HTR-8/SVneo (cell line): ENCODE measurements at places on chromosomes 3 and 15.

DNA sequence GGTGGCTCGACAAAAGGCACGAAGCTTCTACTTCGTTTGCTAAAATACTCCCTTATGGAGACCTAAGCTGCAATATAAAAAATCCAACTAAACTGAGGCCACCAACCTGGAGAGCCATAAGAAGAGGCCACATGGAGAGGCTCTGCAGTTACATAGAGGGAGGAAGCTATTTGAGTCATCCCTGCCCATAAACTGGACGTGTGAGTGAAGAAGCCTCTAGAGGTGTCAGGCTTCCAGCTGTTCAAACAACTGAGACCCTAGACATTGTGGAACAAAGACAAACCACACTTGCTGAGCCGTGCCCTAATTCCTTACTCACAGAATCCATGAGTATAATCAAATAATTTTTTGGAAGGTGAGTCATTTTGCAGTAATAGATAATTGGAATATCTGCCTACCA is 50.2 kb upstream of the GMNC start:
- no peak for DNase-seq

DNA sequence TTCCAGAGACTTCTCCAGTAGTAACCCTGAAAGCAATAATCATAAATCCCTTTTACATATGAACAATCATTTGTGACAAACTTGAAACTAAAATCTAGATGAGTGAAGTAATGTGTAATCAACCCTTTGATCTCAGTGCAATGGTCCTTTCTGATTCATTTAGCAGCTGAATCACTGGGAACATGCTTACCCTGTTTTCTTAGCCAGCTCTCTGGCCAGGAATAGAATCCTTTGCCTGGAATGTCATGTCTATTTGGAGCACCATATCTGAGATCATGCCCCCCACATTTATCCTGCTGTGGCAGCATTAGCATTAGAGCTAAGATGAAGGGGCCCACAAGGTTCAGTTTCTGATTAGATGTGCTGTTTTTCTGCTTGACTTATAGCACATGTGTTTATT is 309.8 kb downstream of the OXSM start:
- DNase-seq: no peak

GRCh38 chr15:89672221-89673164 is 6.7 kb downstream of the PLIN1 start:
- no peak for DNase-seq

DNA sequence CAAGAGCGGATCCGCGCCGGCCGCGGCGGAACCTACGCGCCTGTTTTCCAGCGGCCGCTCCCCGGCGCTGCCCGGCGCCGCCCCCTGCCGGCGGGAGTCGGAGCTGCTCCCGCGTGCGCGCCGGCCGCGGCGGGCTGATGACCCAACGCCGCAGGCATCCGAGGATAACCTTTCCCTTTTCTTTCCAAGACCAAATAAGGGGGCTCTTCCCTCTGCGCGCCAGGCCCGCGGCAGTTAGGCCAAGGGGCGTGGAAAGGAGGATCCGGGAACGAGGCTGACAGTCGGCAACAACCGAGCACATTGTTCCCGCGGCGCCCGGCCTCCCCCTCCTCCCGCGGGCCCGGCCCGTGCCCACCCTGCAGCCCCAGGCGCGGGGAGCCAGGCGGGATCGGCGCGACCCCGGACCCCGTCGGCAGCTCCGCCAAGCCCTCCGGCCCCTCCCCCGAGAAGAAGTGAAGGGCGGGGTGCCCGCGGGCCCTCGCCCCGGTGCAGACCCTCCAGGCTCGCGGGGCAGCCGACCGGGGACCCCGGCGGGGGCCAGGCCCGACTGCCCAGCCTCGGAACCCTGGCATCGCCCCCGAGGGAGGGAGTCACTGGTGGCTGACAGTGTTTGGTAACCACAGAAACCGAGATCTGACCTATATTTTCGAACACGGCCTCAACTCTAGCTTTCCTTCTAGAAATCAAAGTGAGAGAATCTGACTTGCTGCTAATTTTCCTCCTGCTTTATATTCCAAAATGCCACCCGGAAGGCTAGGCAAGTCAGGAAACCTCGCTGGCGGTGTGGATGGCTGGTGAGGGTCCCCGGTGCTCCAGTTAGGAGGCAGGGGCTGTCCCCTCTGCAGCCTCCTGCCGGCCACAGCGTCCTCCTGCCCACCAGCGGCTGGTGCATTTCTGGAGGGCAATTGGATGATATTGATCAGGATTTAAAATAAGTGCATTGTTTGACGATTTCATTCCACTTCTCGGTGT is 45.6 kb upstream of the SYNM start:
- peak; percentile 84 for DNase-seq

GRCh38 chr15:48794697-48795134 is 16.2 kb downstream of the CEP152 start:
- no peak for DNase-seq

GRCh38 chr15:72202801-72203506 is 5.4 kb upstream of the GRAMD2A start:
- DNase-seq: no peak

DNA sequence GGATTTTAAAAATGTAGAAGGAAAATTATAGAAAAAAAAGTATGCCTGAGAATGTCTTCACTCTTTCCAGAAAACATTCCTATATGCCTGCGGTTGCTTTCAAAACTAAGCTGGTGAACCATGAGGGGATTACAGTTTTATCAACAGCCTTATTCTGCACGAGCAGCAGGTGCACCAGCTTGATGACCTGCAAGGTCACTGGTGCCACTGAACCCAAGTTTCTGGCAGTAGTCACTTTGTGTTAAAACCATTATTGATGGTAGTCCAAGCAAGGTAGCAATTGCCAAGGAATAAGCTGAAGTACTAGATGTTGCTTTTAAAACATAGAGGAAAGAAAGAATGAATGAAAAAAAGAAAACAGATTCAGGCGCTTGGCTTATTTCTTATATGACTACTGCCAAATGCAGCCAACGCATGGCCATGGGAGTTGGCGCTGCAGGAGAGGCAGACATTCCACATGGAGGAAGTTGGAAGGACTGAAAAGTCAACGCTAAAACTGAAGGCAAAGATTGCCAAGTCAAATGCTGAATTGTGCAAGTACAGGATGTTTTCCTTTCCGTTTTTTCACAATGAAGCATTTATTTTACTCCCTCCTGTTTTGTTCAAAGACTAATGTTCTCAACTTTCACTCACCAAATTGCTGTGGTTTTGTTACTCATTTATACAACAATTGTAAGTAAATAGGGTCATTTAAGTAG is 601.4 kb downstream of the CADM2 start:
- no peak for DNase-seq

DNA sequence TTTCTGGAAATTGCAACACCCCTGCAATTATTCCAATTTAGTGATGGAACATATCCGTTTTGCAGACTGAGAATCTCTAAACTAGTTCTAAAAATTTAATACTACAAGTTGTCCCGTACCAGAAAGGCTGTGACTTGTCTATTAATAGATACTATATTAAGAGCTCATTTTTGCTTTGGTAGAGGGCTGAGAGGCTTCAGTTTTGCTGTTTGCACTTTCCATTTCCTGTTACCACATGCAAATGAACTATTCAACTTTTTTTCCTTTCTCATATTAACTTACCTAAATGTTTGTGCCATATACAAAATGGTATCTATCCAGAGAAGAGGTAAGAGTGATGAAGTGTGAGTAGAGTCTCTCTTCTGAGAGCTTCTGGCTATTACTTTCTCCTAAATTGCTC is 101.5 kb upstream of the CRBN start:
- DNase-seq: no peak

- no peak for DNase-seq
These were observed 1.6 kb upstream of the FOXP1 start for GRCh38 chr3:71585131-71585530.

DNA sequence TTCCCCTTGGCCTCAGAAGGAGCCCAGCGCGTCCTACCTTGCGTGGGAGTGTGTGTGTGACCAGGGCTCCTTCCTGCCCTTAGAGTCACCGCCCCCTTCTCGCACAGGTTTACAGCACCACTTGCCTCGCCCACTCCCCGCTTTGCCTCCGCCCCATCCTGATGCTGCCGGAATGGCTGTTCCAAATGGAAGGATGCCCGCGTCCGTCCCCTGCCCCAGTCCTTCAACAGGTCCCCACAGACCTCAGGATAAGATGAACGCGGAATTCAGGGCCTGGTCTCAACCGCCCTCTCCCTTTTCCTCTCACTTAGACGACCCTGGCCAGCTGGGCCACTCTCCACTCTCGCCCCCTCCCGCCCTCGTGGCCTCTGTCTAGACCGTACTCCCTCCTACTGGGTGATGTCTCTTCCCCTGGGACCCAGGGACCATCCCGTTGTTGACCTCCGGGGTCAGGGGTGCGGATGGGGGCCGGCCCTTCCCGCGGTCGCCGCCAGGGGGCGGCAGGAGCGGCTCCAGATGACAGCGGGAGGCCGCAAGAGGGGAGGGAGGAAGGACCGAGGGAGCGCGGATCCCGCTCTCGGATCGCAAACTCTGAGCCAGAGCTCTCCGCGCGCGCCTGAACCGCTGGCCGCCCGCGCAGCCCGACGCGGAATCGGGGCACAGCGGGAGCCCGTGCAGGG is at the start of gene THSD4:
THSD4 (plus strand) TSS at position 585 of the 680 bp plus-strand sequence.
- peak; percentile 92 for DNase-seq

GRCh38 chr3:52317208-52318000 is 1.3 kb downstream of the DNAH1 start:
- no peak for DNase-seq

DNA sequence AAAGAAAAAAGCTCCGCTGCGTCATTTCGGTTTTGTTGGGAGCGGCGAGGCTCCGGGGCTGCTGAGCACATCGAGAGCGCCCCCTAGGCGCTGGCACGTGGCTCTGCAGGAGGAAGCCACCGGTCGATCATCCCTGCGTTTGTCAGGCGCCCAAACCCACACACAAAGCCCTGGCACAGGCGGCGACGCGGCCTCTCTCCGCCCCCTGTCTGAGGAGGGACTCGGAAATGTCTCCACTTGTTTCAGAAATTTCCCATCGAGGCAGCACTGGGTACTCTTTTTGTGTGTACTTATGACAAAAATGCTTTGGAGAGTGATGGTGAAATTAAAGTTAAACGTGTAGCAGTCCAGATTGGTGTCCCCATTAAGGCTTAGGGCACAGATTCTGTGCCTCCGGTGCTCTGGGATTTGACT is 407.3 kb upstream of the ONECUT1 start:
- peak; percentile 49 for DNase-seq

DNA sequence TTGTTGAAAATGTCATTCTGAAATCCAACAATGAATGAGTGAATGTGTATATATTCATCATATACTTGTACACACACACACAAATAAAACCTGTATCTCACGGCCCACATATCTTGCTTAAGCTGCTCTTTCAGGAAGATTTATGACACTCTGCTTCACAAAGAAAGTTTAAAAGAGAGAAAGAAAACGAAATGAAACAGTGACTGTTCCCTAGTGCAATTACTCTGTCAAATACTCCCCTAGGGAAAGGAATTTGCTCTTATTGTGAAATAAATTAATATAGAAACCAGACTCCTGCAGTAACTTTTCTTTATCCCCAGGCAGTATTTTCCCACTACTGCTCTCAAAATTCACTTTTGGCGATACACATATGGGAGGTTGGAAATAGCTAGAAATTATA is 329.1 kb downstream of the VPS13C start:
- DNase-seq: no peak

- DNase-seq: no peak
These were observed 1.1 kb downstream of the SYNPR start for GRCh38 chr3:63279005-63279841.

GRCh38 chr3:22228705-22229104 is 477.7 kb upstream of the ZNF385D start:
- DNase-seq: no peak

- no peak for DNase-seq
These were observed 194.2 kb upstream of the NDN start for GRCh38 chr15:23881291-23881690.

GRCh38 chr3:188534633-188535032 is 380.7 kb downstream of the LPP start:
- DNase-seq: no peak

DNA sequence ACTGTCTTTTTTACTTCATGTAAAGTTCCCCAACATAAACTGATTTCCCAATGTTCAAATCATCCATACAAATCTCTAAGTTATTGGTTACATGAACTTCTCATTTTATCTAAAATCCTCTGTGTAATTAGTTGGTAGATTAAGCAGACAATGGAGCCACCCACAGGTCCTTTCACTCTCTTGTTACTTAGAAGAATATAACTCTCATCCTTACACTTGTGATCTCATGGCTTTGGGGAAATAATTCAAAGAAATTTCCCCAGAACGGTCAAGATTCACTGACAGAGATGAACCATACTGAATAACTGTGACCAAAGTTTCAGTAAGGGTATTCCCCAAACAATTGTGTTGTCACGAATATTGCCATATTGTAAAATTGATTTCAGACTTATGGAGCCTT is 1102.6 kb upstream of the EPHA6 start:
- DNase-seq: no peak

DNA sequence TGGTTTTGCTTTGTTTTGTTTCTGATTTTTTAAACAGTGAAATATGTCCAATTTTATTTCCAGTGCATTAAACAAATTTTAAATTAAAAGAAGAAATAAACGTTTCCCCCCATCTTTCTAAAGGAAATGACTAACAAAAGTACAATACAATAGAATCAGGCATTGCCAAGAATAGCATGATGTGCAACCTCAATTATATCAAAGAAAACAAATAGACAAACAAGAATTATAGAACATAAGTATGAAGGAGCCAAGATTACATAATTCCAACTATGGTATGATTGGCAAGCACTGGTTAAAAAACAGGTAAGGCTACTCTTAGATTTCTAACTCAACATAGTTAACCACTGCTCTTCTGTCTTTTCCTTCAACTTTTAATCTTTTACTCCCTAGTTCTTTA is 26.4 kb downstream of the TIGIT start:
- no peak for DNase-seq

DNA sequence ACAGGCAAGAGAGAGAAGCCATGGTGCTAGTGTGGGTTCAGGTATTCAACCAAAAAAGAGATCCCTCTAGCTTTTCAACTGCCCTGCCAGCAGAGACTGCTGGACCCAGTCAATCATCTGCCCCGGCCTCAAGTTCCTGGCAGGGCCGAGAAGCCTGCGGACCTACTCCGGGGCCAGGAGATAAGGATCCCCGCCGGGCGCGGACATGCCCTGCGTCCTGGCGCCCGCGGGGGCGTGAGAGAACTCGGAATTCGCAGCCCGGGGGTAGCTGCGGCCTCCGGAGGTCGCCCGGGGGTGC is 821 bp upstream of the MAGI1 start:
- no peak for DNase-seq

DNA sequence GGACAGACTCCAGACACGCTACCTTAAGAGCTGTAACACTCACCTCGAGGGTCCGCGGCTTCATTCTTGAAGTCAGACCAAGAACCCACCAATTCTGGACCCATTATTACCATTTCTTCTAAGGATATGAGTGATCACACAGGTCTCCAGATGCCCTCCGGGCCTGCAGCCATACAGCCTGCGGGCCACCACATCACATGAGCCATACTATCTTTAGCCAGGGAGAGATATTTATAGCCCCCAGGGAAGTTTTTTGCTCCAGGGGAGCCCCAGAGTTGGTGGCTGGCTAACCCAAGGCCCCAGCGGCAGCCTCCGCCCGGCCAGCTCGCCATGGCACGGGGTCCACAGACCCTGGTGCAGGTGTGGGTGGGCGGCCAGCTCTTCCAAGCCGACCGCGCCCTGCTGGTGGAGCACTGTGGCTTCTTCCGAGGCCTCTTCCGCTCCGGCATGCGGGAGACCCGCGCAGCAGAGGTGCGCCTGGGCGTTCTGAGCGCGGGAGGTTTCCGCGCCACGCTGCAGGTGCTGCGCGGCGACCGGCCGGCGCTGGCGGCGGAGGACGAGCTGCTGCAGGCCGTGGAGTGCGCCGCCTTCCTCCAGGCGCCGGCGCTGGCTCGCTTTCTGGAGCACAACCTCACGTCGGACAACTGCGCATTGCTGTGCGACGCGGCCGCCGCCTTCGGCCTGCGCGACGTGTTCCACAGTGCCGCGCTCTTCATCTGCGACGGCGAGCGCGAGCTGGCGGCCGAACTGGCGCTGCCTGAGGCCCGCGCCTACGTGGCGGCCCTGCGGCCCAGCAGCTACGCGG is at the start of gene KBTBD13:
KBTBD13 (plus strand) TSS at position 261 of the 805 bp plus-strand sequence; CDS start at position 331, 70 bp downstream.
- no peak for DNase-seq
